Sigmoid colon (tissue), 7 donors: ENCODE measurements at places on chromosomes 4 and X. TPM values are rescaled to one million over a fixed set of nuclear protein-coding genes. Genes with fewer than 3 reads are reported as not detected.

Gene KCNIP4
- 19.9 TPM for total RNA-seq

Gene SMIM31
- total RNA-seq, result not detected

Gene ZAR1
- total RNA-seq, result not detected

Gene SASH3
- 6.7 TPM for total RNA-seq

Gene C4orf36
- not detected for total RNA-seq

Gene MFSD8
- 46.4 TPM for total RNA-seq

Gene S100P
- 0.41 TPM for total RNA-seq

Gene HTR2C
- total RNA-seq, result not detected

Gene PABPC4L
- 1.8 TPM for total RNA-seq

Gene PAGE4
- not detected for total RNA-seq

- DNase-seq, result no peak
These were observed 161.0 kb upstream of the HS3ST1 start for GRCh38 chr4:11589676-11590075.

GRCh38 chr4:111943796-111944203 lies 201.5 kb upstream of the FAM241A start:
- DNase-seq, result no peak

DNA sequence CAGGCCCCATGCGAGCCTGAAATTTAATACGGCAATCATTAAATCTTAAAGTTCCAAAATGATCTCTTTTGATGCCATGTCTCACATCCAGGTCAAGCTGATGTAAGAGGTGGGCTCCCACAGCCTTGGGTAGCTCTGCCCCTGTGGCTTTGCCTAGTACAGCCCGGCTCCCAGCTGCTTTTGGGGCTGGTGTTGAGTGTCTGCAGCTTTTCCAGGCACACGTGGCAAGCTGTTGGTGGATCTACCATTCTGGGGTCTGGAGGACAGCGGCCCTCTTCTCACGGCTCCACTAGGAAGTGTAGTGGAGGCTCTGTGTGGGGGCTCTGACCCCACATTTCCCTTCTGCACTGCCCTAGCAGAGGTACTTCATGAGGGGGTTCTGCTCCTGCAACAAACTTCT lies 588.9 kb downstream of the CENPC start:
- no peak for DNase-seq

- DNase-seq, result no peak
These were observed 1898.4 kb downstream of the STIM2 start for GRCh38 chr4:28759064-28759463.

- DNase-seq, result no peak
These were observed 238.5 kb downstream of the RASL11B start for GRCh38 chr4:53100501-53101190.

DNA sequence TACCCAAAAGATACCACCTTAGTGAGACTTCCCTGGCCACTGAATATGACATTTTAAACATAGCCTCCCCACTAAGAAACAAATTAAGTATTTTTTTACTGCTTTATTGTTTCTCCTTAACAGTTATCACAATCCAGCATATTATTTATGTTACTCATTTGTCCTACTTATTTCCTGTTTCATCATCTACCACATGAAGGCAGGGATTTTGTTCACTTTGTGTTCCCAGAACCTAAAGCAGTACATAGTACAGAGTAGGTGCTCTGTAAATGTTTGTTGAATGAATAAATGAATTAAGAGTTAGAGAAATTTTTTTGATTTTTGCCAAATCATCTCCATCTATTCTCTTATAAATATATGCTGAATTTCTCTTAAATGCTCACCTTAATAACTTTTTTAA lies 318.4 kb upstream of the GIMD1 start:
- DNase-seq, result no peak

GRCh38 chr4:104848597-104849225 lies 298.0 kb upstream of the TET2 start:
- DNase-seq, result no peak

DNA sequence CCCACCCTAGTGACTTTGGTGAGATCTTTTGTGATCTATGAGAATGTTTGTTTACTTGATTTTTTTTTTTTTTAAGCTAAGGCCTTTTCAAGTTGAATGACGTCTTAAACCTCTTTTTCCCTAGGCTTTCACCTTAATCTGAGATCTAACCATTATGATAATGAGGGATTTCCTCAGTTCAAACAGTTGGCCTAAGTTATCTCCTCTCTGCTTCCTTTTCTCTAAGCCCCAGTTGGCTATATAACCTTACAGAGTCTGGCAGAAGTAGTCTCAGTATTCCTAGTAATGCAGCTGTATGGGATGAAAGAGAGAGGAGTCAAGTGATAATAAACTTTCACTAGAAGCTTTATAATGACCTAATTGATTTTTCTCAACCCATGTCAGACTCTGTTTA lies 99.0 kb downstream of the STIM2 start:
- DNase-seq, result no peak

GRCh38 chr4:108813261-108813660 lies 50.4 kb upstream of the ETNPPL start:
- DNase-seq, result no peak

DNA sequence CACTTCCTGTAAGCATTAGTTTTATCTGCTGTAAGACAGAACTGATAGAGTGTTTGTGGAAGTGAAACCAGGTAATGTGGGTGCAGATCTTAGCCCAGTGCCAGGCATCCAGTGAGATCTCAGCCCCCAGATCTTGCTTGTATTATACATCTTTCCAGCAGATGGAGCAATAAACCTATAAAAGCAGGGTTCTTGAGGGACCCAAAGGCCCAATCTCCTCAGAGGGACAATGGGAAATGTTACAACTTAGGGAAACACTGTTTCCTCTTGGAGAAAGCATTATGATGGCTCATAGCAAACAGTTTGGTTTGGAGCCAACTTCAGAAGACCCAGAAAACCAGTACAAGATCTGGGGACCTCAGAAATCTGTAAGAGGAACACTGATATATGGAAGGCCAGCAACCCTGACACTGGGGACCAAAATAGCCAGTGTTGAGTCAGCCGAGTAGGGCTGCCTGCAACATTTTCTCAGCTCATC lies 206.3 kb downstream of the SLC7A11 start:
- no peak for DNase-seq

DNA sequence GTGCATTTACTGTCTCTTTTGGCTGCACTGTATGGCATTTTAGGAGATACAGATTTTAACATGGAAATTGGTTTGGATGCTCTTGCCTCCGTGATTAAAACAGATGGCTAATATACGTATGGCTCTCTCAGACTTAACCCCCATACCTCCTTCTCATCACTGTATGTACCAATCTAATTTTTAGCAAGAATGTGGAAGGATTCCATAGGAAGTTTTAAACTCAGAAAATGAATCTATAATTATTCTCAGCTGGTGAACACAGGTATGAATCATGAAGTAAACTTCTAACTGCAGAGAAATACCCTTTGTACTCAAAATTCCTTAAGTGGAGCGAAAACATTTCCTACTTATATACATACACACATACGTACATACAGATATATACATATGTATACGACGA lies 210.5 kb upstream of the NEIL3 start:
- DNase-seq, result no peak

DNA sequence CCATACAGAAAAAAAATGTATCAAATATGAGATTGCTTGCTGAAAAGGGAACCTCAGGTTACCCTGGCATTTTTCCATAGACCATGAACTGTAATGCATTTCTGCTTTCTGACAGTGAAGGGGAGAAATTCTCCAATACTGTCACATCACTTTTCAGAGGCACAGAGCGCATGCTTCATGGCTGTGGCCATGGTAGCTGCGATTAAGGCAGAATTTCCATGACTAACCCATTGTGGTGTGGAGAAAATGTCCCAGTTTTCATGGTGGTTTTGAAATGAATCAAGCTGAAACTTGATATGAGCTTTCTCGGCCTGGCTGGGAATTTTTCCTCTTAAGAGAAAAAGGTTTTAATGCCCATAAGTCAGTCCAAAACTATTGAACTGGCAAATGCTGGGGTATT lies 39.5 kb upstream of the MAP3K15 start:
- no peak for DNase-seq

GRCh38 chr4:75248770-75249407 lies 265.3 kb downstream of the RCHY1 start:
- no peak for DNase-seq

- no peak for DNase-seq
These were observed 86.2 kb upstream of the HS3ST1 start for GRCh38 chr4:11514779-11515419.

GRCh38 chr4:127632420-127633403 lies at the start of gene INTU:
Gene INTU (plus strand): TSS chr4:127632957. CDS start chr4:127633035, 78 bp downstream.
- DNase-seq, result peak; percentile 97

DNA sequence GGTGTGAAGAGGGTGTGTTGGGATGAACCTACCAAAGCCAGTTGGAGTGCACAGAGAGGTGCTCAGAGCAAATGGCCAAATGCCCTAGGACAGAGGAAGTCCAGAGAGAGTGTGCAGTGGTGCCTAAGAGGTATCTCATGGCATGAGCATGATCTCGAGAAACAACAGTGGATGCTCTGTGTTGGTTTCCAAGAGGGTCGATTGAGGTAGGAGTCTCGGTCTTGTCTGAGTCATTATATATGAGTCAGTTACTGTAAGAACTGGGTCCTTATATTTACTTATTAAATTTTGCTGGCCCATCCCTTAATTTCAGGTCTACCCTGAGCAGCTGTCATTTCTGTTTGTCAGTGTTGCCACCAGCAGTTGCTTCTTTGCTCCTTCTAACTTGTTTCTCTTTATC lies 86.6 kb upstream of the TMEM150C start:
- no peak for DNase-seq

DNA sequence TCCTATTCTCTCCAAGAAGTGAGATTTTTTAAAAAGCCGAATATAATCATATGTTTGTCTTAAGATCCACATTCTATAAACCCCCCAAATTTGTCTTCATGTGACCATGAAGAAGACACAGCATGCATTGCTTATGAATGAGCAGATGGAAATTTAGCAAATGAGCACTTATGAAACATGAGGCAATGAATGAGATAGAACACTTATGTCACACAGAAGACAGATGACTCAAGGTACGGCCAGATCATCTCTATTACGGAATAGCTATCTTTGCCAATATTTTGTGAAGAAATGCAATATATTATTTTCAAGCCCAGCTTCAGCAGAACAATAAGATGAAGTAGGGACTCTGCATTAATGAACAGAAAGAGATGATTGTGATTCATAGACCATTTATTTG lies 21.4 kb downstream of the PHEX start:
- DNase-seq, result no peak

GRCh38 chrX:14963447-14964236 lies 90.4 kb downstream of the MOSPD2 start:
- DNase-seq, result no peak

DNA sequence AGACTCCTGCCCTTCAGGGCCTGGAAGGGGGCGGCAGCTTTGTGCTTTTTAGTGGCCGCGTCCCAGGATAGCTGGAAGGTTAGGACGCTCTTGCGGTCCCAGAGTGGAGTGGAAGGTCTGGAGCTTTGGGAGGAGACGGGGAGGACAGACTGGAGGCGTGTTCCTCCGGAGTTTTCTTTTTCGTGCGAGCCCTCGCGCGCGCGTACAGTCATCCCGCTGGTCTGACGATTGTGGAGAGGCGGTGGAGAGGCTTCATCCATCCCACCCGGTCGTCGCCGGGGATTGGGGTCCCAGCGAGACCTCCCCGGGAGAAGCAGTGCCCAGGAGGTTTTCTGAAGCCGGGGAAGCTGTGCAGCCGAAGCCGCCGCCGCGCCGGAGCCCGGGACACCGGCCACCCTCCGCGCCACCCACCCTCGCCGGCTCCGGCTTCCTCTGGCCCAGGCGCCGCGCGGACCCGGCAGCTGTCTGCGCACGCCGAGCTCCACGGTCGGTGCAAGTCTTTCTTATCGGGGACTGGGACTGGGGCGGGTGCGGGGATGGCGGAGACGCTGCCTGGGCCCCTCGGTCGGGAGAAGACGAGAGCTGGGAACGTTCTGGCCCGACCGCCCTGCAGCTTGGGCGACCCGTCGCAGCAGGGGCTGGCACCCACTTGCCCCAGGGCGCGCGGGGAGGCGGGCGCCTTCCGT lies at the start of gene EDNRA:
Gene EDNRA (plus strand): TSS at position 207 of the 686 bp plus-strand sequence. CDS start 4,585 bp downstream, outside the sequence.
- DNase-seq, result no peak

DNA sequence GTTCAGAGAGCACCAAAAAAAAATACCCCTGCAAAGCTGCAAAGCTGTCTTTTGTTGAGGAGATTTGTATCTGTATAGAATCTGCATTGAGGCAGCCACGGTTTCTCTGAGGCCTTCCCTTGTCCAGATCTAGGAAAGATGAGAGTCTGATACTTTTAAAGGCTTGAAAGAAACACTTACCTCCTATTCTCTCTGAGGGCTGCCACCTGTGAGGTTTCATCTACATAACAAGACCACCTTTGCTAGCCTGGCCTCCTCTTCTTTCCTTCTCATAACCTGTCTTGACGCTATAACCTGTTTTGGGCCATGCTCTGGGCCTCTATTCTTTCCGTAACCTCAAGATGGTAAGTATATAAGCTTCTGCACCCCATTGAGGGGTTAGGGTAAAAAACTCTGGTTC lies 779.6 kb upstream of the HTR2C start:
- no peak for DNase-seq

DNA sequence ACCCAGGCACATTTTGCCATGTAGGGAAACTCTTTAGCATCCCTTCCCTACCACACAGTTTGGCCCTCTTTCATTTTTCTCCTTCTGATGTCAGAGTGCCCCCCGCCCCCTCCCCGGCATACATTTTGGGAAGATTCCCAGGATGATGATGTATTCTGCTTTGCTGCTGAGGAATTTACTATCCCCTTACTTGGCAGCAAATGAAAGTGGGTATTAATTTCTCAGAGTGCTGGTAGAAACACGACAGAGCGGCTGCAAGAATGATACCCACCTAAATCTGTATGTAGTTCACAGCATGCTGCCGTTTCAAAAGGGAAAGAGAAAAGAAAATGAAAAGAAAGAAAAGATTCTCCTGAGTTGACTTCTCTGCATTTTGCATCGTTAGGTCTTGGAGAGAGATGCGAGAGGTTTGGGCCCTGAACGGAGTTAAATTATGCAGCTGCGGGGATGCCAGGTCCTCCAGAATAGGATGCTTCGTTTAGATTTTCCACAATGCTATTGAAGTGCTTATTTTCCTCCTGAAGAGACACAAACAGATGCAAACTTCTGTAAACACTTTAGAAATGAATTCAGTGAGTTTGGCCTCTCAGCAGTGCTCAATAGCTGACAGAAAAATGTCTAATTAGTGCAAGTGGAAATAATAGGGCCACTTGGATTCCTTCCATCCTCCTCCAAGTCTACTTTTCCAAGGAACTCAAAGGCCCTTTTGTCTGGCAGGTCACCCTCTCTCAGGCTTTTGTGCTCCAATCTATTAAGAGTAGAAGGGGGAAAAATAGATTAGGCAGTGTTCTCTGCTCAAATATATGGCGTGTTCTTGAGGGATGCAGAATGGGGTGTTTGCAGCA lies 106.2 kb downstream of the ALPK1 start:
- DNase-seq, result no peak

DNA sequence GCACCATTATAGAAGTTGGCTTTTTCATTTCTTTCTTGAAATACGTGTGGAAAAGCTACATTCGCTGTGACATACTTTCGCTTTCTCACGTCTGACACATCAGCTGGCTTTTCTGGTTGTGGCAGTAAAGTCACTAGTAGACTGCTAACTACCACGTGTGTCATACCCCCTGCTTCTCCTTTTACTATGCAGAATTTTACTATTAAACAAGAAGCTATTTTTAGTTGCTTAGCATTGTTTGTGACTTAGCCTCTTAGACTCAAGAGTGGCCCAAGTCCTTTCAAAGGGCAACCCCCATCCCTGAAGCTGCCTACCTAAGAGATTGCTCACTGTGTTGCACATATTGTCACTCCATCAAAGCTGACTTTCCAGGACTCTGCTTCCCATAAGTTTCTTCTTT lies 2.1 kb upstream of the IL2 start:
- no peak for DNase-seq
